ENCODE measurements at places on chromosomes 6 and 20.

- no peak for DNase-seq
Observed at GRCh38 chr6:125110056-125110455, 43.5 kb upstream of the TPD52L1 start.

- peak; percentile 95 for DNase-seq
Observed at GRCh38 chr6:26205161-26205624, 118.0 kb downstream of the HFE start.

- no peak for DNase-seq
Observed at GRCh38 chr6:31572041-31572911, at the start of gene LTA. Gene LTA, plus strand, starts transcription at chr6:31572289. Its CDS starts 454 bp downstream, at chr6:31572743.

DNA sequence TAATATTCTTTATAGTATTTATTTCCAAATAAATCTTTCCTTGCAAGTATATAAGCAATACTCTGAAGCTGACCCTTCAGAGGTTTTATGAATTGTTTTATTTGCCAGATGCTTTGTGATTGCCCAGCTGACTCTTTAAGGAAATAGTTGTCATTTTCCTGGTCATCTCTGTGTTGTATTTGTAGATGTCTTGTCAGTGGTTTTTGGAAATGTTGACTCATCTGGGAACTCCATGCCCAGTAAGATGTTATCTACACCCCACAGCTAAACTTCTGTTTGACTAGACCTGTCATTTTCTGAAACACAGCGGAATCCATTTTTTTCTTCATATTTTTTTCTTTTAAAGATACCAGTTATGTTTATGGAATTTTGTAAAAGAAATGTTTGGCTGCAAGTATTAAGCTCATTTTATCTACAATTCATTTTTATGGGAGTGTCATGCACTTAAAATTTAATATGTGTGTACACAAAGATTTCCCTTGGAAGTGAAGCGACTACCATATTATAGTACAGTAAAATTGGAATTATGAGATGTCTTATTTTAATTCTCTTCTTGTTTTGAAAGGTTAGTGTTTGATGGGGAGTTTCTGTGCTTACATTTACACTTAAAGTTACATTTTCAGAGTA, 491.0 kb downstream of the NKAIN2 start:
- no peak for DNase-seq

DNA sequence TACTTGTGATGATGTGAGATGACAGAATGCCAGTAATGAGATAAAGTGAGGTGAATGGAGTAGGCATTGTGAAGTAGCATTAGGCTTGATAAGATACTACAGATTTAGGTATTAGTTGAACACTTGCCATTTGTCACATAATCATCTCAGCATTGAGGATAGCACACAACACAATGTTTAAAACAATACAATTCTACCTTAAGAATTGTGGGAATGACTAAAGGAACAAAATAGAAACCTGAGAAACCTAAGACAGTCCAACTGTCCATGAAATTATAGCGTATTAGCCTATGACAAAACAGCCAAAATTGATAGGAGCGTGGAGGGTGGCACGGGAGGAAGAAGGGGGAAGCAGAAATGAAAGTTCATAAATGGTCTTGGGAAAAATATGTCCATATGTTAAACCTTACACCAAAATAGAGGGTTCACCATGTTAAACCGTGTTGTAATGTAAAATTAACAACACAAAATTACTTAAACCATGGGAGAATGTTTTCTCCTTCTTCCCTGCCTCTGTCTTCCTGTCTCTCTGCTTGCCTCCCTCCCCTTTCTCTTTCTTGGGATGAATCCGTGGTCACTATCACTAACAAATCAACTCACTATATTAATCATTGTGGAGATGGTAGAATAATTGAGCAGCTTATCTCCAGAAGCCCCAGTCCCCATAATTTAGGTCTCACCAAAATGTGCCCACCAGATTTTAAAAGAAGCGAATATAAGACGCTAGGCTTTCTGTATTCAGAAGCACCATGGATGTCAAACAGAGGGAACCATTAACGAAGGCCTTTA, 33.0 kb upstream of the HFE start:
- DNase-seq: no peak

GRCh38 chr6:33683576-33684427, 27.7 kb downstream of the UQCC2 start:
- DNase-seq: no peak

DNA sequence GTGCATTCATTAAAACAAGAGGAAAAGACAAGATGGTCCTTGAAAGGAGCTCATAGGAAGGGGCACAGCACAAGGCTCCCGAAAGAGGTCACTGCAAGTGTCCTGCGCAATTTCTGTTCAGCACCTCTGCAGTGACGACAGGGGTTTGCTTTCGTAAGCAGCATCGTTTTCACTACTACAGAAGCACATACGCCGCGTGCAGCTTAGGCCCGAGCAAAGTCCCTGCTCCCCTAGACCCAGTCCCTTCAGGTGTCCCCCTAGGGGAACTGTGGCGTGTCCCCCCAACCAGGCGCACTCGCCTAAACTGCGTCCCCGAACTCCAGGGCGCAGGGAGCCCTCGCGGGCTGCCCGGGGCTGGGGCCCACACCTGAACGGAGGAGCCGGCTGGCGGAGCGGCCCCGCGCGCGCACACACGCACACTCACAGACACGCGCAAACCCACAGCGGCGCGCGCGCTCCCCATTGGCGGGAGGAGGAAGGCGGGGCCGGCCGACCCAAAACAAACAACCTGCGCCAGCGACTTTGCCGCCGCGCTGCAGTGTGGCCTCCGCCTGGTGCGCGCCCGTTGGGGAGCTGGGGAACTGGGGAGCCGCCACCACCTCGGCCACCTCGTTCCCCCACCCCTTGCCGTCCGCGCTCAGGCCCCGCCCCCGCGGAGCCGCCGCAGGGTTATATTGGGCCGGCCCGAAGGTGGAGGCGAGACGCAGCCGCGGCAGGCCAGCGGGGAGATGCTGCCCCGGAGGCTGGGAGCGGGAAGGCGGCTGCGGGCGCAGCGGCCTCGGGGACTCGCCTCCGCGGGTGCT, at the start of gene FOXQ1:
FOXQ1 (plus strand) TSS at position 699 of the 803 bp plus-strand sequence. CDS start 607 bp downstream, outside the sequence.
- DNase-seq: peak; percentile 71

- peak; percentile 45 for DNase-seq
Observed at GRCh38 chr20:48574383-48574782, 253.4 kb downstream of the PREX1 start.

- DNase-seq: peak; percentile 20
Observed at GRCh38 chr6:122997541-122998150, 1.6 kb downstream of the CLVS2 start.

DNA sequence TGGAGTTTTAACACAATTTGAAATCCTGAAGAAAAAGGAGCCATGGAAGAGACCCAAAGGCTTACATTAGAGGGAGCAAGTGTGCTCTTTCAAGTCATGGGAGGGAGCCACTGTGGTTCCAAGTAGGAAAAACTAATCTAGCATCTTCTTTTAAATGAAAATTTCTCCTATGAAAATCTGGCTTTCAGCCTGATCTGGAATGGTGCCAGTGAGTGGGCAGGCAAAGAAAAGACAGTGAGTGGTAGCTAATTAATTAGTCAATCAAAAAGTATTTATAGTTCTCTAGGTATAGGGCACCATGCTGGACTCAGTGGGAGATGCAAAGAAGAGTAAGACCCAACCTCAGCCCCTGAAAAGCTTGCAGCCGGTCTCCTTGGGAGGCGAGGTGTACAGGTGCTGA, 21.9 kb downstream of the CAP2 start:
- no peak for DNase-seq

GRCh38 chr20:49542514-49542991, 25.4 kb downstream of the PTGIS start:
- no peak for DNase-seq

DNA sequence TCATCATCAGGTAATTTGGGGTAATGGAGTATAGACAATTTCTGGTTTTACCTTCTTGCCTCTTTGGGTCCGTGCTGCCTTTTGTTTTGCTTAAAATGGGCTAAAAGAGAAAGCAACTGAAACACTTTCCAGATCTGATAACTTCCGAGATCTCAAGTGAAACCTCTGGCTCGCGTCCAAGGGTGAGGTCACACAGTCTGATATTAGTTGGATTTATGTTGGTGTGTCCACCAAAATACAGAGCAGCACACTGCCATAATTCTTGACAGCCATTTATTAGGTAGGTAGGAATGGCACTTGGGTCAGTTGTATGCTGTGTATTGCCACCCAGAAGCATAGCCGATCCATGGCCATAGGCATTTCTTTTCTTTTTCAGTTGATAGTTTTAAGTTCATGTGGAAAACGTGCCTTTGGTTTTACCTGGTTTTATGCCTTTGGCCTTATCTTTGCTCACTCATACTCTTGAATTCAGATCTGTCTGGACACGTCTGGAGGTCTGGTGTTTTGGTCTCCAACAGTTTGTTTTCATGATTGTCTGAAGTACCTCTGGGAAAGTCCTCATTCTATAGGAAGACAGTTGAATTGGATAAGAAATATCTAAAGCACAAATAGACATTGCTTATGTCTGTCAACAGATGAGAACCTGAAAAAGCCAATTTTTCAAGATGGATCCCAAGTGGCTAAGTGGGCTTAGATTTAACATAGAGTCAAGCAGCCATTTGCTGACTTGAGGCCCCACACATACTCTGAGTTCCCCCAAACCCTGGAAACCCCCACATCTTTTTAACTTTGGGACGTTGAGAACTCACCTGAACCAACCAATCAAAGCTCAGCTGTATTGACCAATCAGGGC, 320.8 kb downstream of the SOX4 start:
- DNase-seq: no peak

GRCh38 chr6:3748208-3749066, 3.1 kb downstream of the PXDC1 start:
- DNase-seq: peak; percentile 47

DNA sequence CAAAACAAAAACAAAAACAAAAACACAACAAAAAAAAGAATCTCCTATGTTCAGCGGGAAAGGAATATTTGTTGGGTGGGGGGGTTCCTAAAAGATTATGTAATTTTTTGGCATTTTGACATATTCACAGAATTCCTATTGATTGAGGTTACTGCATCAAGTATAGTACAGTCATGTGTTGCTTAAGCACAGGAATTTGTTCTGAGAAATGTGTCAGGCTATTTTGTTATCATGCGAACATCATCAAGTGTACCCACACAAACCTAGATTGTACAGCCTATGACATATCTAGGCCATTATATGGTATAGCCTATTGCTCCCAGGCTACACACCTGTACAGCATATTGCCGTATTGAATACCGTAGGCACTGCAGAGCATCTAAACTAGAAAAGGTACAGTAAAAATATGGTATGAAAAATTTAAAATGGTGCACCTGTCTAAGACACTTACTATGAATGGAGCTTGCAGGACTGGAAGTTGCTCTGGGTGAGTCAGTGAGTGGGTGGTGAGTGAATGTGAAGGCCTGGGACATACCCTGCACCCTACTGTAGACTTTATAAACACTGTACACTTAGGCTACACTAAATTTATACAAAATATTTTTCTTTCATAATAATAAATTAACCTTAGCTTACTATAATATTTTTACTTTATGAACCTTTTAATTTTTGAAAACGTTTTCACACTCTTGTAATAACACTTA, 110.6 kb downstream of the CDKAL1 start:
- DNase-seq: no peak

- DNase-seq: no peak
Observed at GRCh38 chr20:55557191-55557590, 448.1 kb downstream of the CBLN4 start.

- no peak for DNase-seq
Observed at GRCh38 chr20:47296950-47297349, 59.5 kb downstream of the ZMYND8 start.

DNA sequence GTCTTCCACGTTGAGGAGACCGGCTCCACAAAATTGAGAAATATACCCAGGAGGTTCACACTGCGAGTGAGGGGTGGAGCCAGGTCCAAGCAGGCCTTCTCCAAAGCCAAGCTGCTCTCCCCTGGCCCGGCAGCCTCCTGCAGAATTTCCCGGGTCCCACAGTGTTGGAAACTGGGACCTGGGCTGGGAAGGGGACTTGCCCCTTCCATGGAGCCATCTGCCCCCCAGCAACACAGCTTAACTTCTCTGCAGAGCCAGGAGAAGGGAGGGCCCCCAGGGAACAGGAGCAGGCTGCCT, 35.4 kb downstream of the MDFI start:
- no peak for DNase-seq

GRCh38 chr6:160030103-160030502, 61.2 kb downstream of the IGF2R start:
- DNase-seq: peak; percentile 83

DNA sequence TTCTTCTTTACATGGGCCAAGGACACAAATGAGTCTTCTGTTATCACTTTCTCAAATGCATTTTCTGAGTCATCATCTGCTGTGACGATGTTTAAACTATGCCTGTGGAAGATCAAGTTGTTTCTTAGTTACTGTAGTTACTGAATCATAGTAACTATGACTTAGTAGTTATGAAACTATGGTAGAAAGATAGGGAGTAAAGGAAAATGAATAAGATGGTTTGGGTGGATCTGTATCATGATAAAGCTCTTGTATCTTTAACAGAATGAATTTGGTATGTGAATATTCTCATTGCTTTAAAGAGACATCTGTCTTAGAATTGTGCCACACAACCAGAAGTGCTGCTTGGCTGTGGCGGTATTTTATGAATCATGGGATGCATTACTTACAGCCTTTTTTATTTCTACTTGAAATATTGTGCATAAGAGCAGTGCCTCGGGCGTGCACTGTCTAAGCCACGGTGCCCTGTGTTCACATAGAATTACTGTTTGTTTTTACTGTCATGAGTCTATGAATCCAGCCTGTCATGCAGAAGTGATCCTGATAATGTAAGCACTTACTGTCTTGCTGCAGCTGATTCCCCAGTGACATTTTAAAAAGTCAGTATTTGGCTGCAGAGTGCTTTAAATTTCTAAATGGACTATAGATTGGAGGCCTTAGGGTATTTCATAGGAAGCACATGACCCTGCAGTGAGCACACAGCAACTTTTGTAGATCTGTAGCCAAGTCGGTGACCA, 215.2 kb downstream of the TMEM242 start:
- DNase-seq: peak; percentile 47

- no peak for DNase-seq
Observed at GRCh38 chr20:24935766-24936525, 13.1 kb upstream of the CST7 start.

DNA sequence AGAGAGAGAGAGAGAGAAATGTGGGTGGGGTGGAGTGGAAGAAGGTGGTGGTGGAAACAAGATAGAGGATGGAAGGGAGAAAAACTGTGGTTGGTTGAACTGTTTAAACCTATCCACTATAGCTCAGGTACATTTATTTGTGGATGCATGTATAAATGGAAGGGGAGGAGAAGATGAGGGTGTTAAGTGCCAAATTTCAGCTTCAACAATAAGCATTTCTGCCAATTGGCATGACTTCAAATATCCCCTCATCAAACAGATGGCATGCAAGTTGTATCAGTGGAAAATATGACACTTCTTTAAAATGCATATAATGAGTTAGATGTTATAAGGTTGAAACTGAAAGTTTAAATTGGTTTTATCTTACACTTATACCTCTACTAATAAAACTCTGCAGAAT, 216.1 kb downstream of the LMBRD1 start:
- peak; percentile 23 for DNase-seq
